Omental fat pad (tissue), 4 donors: ENCODE measurements at places on chromosomes 6 and 20. TPM values are rescaled to one million over a fixed set of nuclear protein-coding genes. Genes with fewer than 3 reads are reported as not detected.

- DNase-seq: no peak
These were observed 9.5 kb downstream of the CBFA2T2 start for GRCh38 chr20:33499355-33499754.

- DNase-seq: no peak
These were observed 443.5 kb downstream of the PREX1 start for GRCh38 chr20:48384147-48384818.

DNA sequence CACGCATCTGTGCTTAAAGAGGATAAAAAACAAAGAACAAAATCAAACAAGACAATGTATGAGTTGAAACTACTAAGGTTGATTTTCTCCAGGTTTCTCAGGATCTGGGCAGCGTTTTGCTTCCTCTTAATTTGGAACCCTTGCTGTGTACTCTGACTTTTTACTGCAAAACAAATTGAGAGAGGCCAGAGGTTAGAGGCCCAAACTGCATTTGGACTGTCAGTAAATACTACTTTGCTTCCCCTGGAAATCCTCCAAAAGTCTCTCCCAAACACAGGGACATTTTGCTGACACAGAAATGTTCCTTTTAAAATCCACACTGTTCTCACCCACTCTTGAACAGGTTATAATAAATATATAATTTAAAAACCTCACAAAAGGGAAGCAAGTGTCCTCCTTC, 1.1 kb downstream of the ARG1 start:
- no peak for DNase-seq

PHACTR3 gene
- 1.4 TPM for total RNA-seq

DNA sequence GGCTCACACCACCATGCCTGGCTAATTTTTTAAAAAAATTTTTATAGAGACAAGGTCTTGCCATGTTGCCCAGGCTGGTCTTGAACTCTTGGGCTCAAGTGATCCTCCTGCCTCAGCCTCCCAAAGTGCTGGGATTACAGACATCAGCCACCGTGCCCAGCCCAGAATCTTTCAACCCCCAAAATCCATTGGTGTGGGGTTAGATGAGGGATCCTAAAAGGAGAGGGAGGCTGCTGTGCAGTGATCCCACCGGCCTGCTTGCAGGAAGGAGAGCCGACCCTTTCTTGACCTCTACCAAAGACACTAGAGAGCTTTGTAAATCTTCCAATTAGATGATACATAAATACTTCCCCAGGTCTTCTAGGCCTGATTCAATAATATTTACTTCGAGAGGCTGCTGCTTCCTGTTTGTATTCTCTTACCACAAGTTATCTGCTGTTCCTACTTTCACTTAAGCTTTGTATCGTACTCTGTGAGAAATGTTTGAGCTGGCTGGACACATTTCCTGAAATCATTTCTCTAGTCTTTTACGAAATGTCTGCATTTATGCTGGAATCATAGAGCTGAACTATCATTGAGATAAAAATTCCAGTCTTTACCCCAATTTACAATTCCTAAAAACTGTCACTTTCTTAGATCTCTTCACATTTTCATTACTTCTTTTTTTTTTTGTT, 49.3 kb upstream of the IER3 start:
- no peak for DNase-seq

DNA sequence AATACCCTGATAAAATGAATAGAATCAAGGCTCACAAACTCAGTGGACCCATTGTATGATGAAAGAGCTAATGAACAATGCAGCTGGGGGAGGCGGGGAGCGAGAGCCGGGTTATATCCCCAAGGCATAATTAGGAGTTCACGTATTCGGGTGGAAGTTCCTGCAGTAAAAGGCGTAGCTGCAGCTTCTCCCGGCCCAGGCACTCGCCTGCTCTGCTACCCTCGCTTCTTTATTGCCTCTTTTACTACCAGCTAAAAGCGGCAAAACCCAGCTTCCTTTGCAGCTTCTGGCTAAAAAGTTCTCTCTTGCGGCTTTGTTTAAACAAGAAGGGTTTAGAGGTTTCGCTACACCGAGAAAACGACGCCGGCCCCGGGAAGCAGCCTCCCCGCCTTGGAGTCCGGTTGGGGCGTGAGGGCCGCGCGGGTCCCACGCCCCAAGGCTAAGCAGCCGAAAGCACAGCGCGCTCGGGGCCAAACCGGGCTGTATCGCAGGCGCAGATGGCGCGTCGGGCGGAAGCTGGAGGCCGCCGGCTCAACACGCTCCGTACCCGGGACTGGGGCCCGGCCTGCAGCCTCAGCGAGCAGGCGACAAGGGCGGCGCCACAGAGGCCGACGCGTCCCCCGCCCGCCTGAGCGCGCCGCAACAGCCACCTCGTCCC, 1.6 kb downstream of the ZBTB2 start:
- DNase-seq: peak; percentile 35

GRCh38 chr6:34333858-34334257, 58.6 kb downstream of the NUDT3 start:
- no peak for DNase-seq

GRCh38 chr6:38079537-38079936, 260.0 kb downstream of the ZFAND3 start:
- DNase-seq: no peak

DNA sequence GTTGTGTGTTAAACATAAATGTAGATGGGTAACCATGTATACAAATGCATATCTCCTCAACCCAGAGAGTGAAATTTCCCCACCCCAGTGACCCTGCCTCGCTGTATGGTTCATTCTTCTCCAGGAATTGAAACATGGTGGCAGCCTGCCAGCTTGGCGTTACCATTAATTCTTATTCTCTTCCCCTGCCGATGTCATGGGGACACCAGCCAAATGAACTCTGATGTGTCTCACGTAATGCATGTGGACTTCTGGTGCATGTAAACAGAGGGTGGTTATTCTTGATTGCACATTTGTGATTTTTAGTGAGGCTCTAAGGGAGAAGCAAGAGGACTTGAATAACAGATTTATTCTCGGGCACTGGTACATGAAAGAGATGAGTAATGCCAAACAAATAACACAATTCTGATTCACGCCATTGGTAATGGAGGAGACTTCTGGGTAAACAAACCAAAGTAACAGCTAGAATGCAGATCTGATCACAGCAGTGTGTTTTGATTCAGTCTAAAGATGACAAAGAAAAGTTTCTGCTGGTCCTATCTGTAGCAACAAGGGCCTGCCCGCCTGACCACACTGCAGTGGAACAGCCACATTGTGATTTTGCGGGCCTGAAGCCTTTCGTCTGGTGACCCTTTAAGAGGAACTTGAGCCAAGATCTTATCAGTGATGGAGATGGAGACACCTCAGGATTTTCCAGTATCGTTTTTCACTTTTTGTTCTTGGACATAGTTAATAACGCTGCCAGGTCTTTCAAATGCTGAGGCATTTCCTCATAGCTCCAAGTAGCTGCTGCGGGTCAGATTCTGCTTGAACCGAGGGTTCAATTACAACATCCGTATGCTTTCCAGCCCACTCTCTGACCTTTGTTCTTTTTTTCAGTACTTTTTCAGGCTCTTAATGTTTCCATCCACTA, 171.8 kb upstream of the AKAP12 start:
- DNase-seq: peak; percentile 49

DNA sequence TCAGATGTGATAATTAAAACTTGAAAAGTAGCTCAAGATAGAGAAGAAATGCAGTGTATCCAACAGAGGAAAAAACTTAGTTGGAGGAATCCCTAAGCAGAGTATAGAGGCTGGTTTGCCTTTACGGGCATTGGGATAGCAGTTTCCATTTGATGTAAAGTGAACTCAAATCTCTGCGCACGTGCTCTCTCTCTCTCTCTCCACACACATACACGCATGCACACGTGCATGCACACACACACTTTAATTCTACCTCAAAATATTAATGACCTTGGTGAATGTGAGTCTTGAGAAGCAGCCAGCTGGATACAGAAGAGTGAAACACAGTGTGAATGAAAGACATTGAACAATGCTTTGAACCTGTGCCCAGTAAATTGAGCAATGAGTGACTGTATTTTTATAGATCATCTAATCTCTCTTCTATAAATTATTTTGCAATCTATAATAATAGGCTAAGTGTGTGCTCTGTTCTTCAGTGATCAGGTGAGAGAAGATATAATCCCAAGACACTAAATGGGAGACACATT, 247.7 kb upstream of the FAM83B start:
- DNase-seq: no peak

- DNase-seq: no peak
These were observed 235.8 kb upstream of the RIN2 start for GRCh38 chr20:19522071-19522801.

IRF4 gene
- 4.1 TPM for total RNA-seq

DNA sequence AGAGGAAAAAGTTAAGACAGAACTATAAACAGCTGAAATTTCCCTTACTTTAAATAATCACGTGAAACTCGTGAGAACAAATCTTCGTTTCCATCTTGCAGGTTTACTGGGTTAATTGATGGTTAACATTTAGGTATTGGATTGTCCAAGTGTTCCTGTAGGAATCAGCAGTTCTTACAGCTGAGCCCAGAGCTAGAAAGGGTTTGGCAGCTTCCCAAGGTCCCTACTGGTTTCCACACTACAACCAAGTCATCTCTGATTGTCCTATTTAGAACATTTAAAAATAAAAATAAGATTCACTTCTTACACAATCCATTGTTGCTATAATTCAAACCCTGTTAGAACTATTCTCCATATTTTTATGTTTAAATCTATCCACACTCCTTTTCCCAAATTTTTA, 15.8 kb downstream of the MPC1 start:
- no peak for DNase-seq

RAB23 gene
- total RNA-seq: 3.0 TPM
